RCC 7860 (cell line): ENCODE measurements at places on chromosomes 4 and X.

GRCh38 chr4:4254666-4255065 is 6.6 kb upstream of the TMEM128 start:
- DNase-seq, result no peak

- peak; percentile 58 for DNase-seq
Measured at GRCh38 chrX:77450996-77451395, 3.8 kb downstream of the FGF16 start.

GRCh38 chr4:180086480-180087190 is 2156.6 kb upstream of the TENM3 start:
- no peak for DNase-seq

GRCh38 chrX:39528161-39528916 is 569.4 kb downstream of the BCOR start:
- DNase-seq, result no peak

GRCh38 chr4:147747787-147748454 is 16.0 kb downstream of the ARHGAP10 start:
- no peak for DNase-seq

DNA sequence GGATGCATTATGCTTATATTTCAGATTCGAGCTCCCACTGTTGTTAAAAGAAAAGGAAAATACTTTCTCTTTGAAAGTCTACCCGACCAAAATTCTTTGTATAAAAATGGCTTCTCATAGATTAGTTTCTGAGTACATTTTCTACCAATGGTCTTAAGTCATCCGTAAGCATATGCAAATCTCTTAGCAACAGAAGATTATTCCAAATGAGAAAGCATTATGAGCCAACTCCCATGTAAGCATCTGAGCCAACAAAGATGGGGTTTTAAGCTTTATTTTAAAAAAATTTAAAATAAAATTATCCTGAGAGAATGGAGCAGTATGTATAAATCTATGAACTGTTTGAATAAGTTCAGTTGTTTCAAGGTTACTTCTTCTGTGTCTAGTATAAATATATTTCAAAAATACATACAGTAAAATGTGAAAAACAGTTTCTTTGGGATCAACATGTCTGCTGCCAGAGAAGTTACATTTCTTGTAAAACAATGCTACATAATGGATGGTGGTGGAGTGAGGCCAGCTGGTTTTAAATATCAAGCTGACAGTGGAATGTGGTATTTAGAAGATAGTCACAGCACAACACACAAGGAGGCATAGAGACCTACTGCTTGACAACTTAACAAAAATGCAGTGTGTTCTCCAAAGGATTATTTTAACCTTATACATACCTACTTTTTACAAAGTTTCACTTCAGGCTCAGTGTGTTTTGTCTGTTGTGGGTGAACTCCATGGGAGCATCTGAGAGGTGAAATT is 199.5 kb upstream of the DIPK2B start:
- no peak for DNase-seq

- no peak for DNase-seq
Measured at GRCh38 chr4:26726655-26727387, 133.8 kb upstream of the STIM2 start.

DNA sequence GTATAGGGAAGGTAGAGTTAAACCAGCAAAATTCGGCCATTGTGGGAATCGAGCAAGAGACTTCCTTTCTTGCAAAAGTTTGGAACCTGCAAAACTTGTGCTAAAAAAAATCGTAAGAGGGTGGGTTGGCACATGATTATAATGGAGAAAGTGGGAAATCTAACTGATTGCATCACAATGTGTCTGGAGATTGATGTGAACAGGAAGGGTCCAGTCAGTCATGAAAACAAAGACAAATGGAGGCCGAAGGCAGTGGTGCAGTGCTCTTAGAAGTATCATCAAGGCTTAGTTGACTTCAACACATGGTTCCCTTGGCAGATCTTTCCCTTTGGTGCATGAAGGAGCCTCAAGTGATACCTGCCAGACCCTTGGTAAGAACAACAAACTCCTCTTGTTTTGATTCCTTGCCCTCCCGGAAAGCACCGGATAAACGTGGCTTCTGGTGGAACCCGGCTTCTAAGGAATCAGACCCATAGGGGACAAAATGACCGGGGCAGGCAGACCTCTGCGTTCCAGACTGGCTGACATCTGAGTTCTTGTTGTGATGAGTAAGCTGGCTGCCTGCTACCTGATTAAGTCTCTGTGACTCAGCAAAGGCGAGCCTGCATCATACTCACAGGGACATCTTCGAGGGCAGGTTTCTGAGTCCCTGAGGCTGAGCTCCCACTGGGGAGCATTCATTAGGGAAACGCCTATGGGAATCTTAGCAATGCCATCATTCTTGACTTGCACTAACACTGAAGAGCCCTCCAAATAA is 87.7 kb upstream of the MAP3K15 start:
- peak; percentile 73 for DNase-seq

GRCh38 chr4:117702353-117702752 is 331.9 kb upstream of the NDST3 start:
- DNase-seq, result no peak

DNA sequence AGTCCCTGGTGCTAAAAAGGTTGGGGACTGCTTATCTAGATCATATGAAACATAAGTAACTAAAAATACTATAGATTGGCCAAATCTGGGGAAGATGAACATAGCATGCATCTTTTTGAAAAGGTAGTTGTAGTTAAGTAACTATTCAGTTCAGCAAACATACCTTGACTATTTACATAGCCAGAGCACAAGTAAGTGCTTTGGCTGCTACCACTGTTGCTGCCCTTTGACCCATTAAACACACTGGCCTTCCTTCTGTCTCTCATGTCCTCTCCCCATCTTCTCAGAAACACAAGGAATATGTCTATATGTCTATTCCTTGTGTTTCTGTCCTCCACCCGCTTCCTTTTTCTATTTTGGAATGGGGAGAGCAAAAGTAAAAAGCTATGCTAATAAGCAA is 87.9 kb upstream of the SPRY1 start:
- no peak for DNase-seq

GRCh38 chr4:71009890-71010588 is 16.6 kb downstream of the DCK start:
- DNase-seq, result no peak

DNA sequence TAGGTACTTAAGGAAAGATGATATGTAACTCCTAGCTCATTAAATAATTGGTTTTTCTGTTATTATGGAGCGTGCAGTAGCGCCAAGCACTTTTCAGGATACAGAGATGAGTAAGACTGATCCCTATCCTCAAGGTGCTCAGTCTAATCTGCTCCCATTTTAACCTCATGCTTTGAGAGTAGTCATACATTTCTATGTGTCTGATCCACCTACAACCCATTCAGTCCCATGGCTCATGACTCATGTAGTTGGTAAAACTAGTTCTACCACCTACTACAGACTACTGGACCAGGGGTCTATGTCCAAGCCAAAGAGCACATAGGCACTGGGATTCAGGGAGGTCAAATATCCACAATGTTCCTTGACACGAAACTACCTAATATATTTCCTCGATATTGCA is 60.8 kb downstream of the TMEM154 start:
- DNase-seq, result no peak

GRCh38 chrX:125089761-125090445 is 229.8 kb upstream of the TEX13C start:
- no peak for DNase-seq

DNA sequence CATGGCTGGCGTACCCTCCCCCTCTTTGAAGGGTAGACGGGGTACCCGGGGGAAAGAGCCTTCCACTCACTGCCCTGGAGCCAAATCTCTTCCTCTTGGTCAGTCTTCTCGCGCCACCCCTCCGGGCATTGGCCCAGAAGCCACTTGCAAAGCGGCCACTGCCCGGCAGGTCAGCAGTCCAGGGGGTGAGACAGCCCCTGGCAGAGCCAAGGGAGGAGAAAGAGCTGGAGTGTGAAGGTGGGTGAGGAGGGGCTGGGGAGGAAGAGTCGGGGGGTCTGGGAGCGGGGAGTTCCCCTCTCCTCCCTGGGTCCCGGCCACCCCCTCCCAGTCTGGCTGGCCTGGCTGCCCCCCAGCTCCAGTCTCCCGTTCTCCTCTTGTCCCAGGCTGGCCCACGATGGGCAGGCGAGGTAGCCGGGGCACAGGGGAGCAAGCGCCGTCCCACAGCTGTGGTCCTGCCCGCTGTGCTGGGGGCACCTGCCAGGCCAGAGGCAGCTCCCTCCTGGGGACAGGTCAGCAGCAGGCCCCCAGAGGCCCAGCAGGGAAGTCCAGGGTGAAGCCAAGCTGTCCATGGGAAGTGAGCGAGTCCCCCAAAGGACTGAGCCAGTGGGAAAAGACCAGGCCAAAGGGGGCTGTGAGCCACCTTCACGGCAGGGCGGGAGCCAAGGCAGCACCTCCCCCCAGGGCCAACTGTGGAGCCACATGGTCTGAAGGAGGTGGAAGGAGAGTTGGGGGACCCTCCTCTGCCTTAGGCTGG is 21.6 kb upstream of the DUSP9 start:
- no peak for DNase-seq

DNA sequence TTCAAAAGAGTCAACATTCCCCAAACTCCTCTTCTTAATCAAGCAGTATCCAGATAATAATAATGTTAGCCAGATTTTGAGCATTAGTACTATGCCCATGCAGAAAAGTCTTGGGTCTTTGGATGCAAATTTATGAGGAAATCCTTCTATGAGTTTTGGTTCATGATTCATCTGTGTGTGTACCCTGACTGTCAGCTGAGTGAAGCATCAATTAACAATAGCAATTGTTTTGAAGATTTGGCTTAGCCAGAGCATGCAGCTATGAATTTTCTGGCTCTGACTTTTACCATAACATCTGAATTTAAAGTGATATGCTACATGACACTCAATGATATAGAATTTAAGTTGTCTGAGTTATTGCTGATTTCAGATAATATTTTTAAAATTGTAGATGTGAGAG is 145.8 kb downstream of the KLHL4 start:
- DNase-seq, result no peak

DNA sequence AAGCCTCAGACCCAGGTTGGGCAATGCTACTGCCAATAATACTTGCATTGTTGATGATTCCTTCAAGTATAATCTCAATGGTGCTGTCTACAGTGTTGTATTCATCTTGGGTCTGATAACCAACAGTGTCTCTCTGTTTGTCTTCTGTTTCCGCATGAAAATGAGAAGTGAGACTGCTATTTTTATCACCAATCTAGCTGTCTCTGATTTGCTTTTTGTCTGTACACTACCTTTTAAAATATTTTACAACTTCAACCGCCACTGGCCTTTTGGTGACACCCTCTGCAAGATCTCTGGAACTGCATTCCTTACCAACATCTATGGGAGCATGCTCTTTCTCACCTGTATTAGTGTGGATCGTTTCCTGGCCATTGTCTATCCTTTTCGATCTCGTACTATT is 7.4 kb downstream of the LPAR4 start:
- no peak for DNase-seq

DNA sequence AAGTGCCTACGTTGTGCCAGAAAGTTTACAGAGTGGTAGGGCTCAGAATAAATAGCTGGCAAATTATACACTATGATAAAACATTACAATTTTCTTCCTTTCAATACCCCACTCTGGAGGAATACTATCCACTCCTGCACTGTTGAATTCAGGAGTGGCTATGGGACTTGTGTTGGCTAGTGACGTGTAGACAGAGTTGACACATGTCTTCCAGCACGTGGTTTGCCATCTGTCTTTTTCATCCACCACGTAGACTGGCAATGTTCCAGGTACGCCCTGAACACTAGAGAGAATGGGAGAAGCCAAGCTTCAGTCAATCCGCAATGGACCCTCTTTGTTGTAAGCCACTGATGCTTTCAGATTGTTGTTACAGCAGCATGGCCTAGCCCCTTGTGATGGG is 168.8 kb upstream of the RBPJ start:
- DNase-seq, result no peak

DNA sequence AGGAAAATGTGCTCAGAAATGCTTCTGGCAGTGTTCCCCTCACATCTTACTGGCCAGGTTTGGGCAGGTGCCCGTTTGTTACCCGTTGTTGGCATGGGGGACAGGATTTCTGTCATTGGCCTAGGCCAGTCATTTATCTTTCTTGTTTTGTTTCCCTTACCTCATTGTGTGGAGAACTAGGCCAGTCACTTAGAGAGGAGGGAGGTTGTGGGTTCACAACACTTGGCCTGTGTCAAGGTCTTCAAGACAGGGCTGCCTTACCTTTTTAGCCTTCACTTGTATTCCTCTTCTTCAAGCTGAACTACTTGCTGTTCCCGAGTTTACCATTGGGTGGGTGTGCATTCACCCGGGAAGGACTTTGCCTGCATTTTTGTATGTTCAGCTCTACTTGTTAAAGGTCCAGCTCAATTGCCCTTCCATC is 17.7 kb downstream of the SNX25 start:
- no peak for DNase-seq

GRCh38 chrX:6667048-6667768 is 132.3 kb upstream of the VCX3A start:
- no peak for DNase-seq

GRCh38 chrX:63993936-63994335 is 208.9 kb upstream of the ARHGEF9 start:
- no peak for DNase-seq

GRCh38 chr4:11748164-11748872 is 319.6 kb upstream of the HS3ST1 start:
- DNase-seq, result peak; percentile 33

GRCh38 chrX:68696267-68696990 is 49.0 kb downstream of the STARD8 start:
- DNase-seq, result no peak

DNA sequence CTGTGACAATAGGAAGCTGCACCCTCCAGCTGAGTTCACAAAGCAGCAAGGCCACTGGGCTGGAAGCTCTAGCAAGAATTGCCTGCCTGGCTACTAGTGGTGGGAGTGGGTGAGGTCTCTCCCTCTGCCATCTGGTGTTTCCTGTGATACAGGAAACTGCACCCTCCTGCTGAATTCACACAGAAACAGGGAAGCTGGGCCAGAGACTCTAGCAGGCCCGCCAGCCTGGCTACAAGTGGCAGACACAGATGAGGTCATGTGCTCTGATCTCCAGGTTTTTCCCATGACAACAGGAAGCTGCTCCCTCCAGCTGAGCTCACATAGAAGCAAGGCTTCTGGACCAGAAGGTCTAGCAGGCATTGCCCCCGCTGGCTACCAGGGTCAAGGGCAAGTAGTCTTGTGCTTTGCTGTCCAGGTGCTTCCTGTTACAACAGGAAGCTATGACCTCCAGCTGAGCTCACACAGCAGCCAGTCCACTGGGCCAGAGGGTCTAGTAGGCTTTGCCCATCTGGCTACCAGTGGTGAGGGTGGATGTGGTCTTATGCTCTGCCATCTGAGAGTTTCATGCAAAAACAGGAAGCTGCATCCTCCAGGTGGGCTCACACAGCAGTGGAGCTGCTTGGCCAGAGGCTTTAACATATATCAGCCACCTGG is 41.5 kb upstream of the ZXDA start:
- DNase-seq, result no peak
